Mesothelial cell of epicardium (in vitro differentiated cells): ENCODE measurements at places on chromosomes 3 and 15.

DNA sequence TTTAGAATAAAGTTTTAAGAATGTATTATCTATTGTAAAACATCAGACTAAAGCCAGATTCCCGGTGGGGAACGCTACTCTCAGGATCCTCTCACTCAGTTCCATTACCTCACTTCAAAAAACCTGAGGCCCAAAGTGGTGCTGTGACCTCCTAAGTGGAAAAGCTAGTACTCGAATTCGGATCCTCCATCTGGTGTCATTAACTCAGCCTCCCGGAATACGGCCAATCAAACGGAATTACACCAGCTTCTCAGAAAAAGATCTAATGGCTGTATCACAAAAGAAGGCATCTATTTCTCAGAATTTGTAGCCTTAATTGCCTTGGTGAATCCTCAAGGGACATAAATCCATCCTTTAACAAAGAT lies 627 bp downstream of the ACAD11 start:
- DNase-seq, result no peak

DNA sequence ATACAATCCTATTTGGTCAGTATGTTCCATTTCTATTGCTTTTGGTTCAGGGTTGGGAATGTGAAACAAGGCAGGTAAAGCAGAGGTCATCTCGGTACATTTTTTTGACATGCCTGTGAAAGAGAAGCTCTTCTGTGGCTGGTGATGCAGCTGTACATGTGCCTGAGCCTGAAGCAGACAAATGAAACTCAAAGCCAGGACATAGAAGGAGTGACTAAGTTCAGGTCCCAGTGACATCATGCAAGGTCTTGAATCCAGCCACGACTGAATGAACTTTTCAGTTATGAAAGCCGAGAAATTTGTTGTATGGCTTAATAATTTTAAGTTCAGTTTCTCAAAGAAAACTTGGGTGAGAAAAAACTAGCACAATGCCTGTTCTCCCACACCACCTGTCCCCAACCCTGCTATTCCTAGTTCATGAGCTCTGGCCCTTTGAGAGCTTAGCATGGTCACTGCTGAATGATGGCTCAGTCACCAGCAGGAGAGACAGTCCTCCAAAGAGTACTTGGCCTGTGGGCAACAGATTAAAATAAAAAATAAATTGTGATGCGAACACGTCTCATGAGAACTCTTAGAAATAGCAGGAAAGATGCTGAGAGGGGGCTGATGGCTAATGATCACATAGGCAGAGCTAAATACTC lies 600.2 kb upstream of the GRM7 start:
- DNase-seq, result no peak

GRCh38 chr15:63357061-63357460 lies 24.6 kb downstream of the CA12 start:
- no peak for DNase-seq

DNA sequence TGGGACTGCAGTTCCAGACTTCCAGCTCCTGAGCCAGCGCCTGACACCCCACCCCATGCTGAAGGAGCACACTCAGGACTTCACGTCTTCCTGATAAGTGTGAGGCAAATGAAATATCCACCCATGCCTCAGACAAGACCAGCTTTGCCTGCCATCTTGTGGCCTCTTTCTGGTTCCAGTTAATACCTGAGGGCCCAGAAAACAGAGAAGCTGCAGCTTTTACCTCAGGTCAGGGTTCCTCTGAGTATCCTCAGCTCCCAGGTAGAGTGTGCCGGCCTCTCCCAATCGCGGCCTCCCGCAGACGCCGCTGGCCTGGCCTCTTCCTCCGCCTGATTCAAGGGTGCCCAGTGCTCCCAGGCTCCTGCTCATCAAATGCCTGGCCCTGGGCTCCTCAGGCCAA lies 5.1 kb upstream of the KLHL6 start:
- no peak for DNase-seq

DNA sequence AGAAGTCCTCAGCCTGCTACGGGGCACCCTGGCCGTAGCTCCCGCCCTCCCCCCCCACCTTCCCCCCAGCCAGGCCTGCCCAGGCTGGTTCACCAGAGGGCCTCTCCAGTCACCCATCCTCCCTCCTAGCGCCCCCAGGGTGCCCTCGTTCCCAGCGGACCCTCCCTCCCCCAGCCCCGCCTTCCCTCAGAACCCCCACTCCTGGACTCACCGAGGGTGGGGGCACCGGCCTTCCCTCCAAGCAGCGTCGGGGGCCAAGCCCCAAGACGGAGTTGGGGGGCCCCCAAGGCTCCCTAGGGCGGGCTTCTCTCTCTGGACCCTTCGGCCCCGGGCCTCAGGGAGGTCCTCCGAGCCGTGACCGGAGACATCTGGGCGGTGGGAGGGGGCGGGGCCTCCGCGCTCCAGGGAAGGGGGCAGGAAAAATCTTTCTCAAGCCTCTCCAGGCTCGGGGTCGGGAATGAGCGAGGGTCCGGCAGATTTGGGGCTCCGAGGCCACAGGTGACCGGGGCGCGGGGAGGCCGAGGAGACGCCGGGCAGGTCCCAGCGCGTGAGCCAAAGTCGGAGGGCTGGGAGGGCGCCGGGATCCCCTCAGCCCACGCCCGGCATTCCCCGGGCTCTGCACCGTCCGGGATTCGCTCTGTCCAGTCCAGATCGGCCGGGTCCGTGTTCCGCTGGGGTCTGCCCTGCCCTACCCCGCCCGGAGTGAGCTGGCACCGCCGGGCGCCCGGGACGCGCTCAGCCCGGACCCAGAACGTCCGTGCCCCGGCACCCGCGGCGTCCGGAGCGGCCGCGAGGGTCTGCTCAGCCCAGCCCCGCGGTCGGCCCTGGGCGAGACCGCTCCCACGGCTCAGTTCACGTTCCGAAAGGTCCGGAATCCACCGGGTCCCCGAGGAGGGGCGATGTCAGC lies 999 bp downstream of the INSYN1 start:
- no peak for DNase-seq

DNA sequence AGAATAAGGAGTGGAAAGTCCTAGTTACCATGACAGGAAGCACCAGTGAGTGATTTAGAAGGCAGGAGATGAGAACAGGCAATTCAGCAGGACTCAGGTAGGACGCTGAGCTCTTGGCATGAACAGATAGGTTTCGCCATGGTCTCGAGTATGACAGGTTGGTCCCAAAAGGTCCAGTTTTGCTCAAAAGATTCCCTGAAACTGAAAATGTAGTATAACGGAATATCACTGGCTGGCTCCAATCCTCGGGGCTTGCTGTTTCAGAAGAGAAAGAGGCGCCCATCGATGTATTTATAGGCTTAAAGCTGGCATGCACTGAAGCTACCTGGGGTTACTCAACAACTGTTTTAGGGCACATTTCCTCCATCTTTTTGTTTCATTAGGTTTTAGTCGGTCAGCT lies 59.2 kb downstream of the SRGAP3 start:
- DNase-seq, result no peak

- no peak for DNase-seq
Observed at GRCh38 chr3:37475435-37475834, 301.1 kb upstream of the LRRFIP2 start.

DNA sequence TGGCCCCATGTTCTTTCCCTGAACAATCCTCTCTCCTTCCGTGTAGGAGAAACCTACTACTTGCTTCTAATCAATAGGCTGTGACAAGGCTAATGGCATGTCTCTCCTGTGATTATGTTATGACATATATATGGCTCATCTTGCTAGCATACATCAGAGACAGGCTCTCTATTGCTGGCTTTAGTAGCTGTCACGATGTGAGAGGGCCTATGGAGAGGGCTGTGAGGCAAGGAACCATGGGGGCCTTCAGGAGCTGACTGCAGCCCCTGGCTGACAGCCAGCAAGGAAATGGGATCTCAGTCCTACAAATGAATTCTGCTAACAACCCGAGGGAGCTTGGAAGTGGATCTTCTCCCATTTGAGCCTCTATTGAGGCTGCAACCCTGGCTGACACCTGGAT lies 96.3 kb downstream of the EOMES start:
- DNase-seq, result no peak

GRCh38 chr3:31234145-31234544 lies 298.6 kb upstream of the STT3B start:
- DNase-seq, result no peak

- no peak for DNase-seq
Observed at GRCh38 chr3:143875546-143875945, 27.3 kb upstream of the SLC9A9 start.

DNA sequence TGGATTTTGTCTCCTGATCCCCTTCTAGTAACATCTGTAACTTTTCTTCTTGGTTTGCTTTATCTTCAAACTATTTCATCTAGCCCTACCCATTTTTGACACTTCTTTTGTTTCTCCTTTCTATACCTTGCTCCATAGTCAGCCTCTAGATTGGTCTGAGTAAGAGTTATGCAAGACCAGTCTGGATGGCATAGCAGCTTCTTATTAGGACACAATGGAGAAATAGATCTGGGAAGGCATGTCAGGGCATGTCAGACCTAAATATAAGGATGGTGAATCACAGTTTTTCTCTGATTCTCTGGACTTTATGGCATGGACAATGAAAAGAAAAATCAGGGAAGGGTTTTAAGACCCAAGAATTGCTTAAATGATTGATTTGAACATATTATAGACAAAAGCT lies 452.5 kb downstream of the RAP2B start:
- no peak for DNase-seq

DNA sequence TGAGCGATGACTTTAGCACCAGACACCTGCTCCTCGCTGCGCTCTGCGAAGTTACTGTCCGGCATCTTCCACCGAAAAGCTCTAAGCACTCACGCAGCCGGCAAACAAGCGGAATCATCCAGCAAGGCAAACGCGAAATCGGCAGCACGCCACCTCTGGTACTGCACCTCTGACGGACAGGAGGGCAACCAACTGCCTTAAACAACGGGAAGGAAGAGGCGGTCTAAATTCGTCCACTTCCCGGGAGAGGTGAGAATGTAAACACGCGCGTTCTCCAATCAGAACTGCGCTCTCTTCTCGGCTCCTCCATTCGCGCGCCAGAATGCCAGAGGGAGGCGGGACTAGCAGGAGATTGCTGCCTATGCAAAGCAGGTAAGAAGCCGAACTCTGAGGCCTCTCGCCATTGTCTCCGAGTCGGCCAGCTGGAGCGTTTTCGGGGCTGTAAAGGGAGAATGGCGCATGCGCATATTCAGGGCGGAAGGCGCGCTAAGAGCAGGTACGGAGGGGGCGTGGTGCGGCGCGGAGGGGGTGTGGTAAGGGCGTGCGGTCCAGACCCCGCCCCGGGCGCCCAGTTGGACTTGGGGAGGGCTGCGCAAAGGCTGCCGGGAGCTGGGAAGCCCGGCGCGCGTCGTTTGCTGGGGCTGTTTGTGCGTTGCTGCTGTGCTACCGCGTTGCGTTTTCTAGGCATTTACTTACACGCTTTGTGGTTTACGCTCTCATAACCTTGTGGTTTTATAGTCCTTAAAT lies at the start of the genes BTD and HACL1:
Gene BTD (plus strand): TSS at position 347 of the 747 bp plus-strand sequence. CDS start 33,695 bp downstream, outside the sequence.
Gene HACL1 (minus strand): TSS at position 171 of the 747 bp plus-strand sequence. CDS start 106 bp downstream, at position 65.
- peak; percentile 100 for DNase-seq

- no peak for DNase-seq
Observed at GRCh38 chr3:142282503-142282902, 57.1 kb upstream of the GK5 start.

GRCh38 chr3:10357592-10358308 lies 36.8 kb upstream of the SEC13 start:
- no peak for DNase-seq

DNA sequence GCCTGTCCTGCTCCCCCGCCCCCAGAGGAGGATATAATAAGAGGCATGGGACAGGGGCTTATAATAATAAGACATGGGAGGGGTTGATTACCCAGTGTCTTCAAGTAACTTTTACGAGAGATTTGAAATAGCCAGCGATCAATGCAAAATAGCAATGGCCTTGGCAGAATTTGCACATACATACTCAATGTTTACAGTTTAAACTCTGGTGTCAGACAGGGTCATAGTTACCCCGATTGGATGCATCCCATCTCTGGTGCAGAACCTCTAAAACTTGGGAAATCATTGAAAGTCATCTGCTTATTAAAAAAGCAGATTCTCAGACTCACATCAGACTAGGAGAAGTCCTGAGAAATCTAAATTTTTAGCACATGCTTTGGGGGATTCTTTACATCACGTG lies 61.0 kb downstream of the TRAK1 start:
- DNase-seq, result no peak

GRCh38 chr3:61221759-61222362 lies 29.4 kb downstream of the FHIT start:
- no peak for DNase-seq

DNA sequence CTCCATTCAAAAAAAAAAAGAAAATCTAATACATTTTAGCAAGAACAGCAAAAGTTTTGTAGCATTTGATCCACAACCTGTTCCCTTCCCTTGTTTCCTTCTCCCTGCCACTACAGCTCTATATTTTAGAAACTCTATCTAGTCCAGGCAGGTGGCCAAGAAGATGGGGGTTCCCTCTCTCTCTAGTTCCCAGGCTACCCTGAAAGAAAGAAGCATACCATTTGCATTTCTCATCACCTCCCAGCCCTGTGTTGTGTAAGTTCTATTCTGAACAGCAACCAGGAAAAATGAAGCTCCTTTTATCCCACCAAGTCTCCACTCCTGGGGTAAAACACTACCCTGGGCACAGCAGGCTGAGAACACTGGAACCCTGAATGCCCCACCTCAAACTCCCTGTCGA lies 100.0 kb downstream of the PCCB start:
- no peak for DNase-seq

DNA sequence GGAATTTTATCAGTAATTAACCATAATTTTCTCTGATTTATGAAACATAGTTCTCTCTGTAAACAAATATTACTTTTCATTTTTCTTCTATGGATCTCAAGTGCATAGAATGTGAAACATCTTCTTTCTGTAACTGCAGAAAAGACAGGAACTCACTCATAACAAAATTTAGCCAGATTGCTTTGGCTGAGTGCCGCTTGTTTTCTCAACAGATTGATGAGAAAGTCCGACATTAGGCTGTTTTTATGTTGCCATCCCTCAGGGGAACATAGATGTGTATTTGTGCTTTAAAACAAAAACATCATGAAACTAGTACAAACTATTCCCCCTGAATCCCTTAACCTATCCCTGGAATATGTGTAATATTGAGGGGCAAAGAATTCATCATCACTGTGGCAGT lies 154.2 kb downstream of the B3GALNT1 start:
- no peak for DNase-seq

DNA sequence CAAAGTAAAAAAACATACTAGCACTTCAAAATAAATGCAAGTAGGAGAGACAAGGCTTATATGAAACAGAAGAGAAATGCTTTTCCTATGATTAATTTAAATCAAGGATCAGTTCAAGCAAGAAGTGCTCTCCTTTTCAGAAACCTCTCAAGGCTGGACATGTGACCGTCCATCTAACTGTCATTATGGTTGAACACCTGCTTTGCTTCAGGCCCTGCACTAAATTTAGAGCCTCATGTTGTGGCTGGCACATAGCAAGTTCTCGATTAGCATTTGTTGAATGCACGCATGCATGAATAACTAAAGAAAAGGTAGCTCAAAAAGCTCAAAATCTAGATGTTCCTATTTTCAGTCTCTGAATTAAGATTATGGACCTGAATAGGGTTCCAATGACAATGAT lies 82.0 kb downstream of the SV2B start:
- no peak for DNase-seq
